ENCODE measurements at places on chromosomes 7 and 10.

DNA sequence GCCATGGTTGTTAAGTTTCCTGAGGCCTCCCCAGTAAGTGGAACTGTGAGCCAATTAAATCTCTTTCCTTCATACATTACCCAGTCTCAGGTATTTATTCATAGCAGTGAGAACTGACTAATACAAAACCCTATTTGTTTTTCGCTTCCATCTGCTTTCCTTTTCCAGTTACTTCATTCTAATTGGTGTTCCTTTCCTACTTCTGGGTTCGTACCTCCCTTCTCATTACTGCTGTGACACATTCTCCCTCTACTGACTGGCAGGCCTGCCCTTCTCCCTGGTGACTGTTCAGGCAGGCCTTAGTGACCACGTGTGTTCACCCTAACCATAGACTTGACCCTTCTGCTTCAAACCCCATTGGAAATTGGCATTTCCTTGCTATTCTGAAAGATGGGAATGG, 37.7 kb downstream of the MTURN start:
- DNase-seq, result no peak

GRCh38 chr7:88396295-88396947, 89.7 kb upstream of the STEAP4 start:
- no peak for DNase-seq

DNA sequence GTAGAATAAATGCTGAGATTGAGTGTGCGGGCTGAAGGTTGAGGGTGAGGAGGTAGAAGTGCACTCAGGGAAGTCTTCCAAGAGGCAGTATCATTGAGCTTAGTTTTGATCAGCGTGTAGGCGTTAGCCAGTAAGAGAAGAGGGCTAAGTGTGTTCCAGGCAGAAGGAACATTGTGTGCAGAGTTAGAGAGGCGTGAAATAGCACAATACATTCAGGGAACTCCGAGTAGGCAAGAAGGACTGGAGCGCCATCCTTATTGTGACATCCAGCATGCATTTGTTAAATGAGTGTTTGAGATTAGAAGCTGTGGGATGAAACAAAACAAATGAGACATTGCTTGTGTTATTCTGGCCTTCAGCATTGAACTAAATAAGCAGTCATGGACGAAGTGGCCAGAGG, 140.9 kb upstream of the MKLN1 start:
- no peak for DNase-seq

DNA sequence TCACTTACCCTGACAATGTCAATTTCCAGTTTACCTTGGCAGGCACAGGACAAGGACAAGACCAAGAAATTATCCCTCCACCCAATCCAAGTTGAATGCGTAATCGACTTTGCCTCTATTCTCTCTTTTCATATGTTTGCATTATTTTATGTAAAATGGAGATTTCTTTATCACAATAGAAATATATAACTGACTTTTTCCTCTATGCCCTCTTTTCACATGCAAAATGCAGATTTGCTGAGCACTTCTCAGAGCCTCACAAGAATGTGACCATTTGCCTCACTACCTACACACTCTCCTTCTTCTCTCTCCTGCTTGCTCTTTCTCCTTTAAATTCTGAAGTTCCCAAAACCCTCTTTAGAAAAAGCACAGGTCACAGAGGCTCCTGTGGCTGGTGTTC, 15.1 kb downstream of the CYP3A43 start:
- no peak for DNase-seq

DNA sequence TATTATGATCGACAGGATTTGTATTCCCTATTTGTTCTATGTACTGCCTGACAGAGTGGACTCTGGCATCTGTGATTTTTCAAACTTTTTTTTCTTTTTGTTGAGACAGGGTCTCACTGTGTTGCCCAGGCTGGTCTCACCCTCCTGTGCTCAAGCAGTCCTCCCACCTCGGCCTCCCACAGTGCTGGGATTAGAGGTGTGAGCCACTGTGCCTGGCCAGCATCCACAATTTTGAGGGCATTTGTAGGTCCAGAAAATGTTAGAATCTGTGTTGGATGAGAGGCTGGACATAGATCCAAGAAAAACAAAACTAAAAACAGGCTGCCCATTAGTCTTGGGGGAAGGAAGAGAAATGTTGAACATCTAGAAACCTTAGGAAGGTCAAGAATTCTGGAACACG, 34.3 kb downstream of the SGPL1 start:
- DNase-seq, result no peak

DNA sequence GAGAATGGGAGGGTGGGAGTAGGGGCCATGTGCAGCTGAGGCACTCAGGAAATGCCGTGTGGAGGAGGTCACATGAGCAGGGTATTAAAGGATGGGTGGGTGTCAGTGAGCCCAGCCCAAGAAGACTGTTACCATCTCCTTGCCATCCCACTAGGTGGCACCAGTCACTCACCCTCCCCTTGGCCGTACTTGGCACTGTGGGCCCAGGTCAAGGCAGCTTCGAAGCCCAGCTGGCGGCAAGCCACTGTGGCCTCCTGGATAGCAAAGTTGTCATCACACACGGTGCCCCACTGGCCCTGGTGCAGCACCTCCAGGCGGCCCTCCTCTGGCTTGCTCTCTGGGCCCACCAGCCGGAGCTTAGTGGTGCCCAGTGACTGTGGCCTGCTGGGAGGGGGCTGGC, 5.4 kb downstream of the LOXL4 start:
- DNase-seq, result peak; percentile 24

DNA sequence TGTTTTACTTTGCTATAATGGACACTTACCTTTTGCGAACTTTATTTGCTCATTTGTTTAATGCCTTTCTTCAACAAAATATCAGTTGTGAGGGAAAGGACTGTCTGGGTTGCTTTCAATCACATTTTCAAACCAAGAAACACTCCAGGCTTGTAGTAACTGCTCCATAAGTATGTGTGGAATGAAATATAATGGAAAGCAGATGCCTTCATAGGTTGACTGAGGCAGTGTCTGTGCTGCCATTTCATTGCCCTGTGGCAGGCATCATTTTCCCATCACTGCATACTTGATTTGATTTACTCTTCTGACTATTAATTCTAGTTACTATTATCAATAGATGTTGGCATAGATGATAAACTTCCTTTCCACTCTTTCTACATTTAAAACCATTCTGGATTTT, 762.3 kb downstream of the CNTNAP2 start:
- no peak for DNase-seq

GRCh38 chr10:107619139-107619538, 454.6 kb upstream of the SORCS1 start:
- no peak for DNase-seq

GRCh38 chr10:116873134-116873533, 23.8 kb downstream of the ENO4 start:
- no peak for DNase-seq

DNA sequence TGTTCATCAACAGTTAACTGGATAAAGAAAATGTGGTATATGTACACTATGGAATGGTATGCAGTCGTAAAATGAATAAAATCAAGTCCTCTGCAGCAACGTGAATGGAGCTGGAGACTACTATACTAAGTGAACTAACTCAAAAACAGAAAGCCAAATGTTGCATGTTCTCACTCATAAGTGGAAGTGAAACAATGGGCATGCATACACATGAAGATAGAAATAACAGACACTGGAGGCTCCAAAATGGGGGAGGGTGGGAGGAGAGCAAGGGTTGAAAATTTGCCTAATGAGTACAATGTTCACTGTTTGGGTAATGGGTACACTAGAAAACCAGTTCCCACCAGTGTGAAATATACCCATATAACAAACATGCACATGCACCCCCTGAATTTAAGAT, 179.5 kb downstream of the ZWINT start:
- no peak for DNase-seq

GRCh38 chr10:129365767-129366402, 101.2 kb upstream of the MGMT start:
- no peak for DNase-seq

DNA sequence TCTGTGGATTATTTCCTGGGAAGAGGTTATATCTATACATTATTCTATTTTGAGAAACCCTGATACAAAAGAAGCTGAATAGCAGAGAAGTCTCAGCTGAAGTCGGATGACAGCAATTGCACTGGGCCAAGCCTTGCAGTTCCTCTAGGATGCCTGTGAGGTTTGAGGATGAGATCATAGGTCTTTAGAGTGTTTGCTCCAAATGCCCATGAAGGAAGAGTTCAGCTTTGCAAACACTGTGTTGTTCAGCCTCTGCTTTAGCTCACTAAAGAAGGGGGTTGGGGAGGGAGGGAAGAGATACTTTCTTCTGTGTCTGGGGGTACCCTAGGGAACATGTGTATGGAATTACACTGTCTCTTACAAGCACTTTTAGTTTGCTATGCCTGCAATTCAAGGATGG, 282.5 kb upstream of the NRP1 start:
- DNase-seq, result no peak
